ENCODE measurements at places on chromosomes 6 and 20.

DNA sequence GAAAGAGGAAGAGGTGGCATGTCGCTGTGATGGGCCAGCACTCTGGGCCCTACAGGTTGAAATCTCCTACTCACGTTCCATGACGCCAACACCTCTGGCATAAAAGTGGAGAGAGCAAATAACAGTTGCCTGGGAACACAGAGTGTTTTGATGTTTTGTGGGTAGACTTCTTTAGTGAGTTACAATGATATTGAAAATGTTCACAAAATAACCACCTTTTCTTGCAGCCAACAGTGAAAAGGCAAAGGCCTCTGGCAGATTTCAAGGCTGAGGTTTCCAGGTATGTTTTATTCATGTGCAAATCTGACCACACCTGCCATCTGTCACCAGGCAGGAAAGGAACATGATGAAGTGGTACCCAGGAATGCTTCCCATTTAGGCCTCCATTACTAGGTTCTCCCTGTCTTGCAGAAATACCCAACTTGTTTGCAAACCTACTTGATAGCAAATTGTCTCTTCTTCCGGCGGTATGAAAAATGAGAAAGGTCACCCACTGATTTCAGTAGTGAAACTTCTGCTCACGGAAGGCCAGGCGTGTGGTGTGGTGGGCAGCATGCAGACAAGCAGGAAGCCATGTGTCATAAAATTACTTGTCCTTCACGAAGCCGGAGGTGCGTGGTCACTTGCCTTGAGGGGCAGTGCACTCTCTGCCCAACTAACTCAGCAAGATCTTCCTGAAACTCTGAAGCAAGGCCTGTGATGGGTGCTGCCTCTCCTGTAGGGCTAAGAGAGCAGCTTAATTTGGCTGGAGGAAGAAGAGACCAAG, 299.1 kb upstream of the PRDM1 start:
- DNase-seq = no peak

- no peak for DNase-seq
Observed at GRCh38 chr20:37777012-37777950, 83.5 kb downstream of the CTNNBL1 start.

DNA sequence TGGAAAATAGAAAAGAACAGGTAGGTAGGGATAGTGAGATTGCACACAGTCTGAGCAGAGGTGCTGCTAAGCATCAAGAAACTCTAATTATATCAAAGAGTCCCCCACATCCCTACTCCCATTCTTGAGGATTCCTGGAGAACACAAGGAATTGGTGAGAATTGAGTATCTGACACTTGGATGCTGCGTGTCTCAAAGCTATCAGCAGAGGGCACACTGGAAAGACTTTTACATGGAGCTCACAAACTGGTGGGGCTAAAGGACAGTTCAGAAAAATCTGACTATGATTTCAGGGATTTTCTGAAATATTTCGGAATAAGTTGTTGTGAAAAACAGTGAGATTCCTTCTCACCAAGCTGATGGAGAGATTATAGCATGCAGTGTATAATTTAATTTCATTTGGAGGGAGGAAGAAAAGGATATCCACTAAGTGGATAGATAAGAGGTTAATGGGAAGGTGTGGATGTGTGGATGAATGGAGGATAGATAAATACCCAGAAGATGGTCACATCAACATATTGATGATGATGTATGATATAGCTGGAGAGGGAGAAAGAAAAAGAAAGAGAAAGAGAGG, 215.4 kb upstream of the DEFB112 start:
- no peak for DNase-seq

- DNase-seq = peak; percentile 17
Observed at GRCh38 chr20:17431621-17432364, 99.4 kb downstream of the BFSP1 start.

DNA sequence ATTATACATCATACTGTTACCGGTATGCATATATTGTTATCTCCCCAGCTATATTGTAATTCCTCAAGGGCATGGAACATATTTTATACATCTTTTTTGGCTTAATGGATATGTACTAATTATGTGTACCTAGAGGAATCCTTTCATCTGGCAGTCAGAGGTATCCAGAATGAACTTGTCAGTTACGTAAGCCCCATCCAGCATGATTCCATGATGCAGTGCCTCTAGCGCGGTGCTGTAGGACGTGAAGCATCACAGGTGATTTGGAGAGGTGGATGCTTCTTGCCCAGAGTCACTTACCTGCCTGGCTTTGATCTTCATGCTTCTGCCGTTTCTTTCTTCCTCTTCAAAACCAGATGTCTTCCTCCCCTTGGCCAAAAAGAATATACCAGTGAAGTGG, 159.1 kb downstream of the UST start:
- no peak for DNase-seq

DNA sequence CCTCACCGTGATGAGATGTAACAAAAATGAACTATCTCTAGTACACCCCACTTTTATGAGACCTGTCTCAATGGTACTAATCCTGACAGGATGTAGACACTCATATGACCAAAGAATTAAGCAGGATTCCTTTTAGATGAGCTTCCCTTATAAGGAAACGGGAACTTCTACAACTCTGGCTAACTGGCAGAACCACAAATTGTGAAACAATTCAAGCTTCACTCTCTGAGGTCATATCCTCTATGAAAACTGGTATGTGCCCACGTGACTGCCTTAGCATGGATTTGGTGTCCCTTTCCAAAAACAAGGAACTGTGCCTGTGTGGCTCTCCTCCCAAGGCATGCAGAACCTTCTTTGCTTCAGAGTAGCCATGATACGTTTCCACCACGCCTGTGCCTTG, 14.1 kb upstream of the CPNE5 start:
- DNase-seq = no peak

DNA sequence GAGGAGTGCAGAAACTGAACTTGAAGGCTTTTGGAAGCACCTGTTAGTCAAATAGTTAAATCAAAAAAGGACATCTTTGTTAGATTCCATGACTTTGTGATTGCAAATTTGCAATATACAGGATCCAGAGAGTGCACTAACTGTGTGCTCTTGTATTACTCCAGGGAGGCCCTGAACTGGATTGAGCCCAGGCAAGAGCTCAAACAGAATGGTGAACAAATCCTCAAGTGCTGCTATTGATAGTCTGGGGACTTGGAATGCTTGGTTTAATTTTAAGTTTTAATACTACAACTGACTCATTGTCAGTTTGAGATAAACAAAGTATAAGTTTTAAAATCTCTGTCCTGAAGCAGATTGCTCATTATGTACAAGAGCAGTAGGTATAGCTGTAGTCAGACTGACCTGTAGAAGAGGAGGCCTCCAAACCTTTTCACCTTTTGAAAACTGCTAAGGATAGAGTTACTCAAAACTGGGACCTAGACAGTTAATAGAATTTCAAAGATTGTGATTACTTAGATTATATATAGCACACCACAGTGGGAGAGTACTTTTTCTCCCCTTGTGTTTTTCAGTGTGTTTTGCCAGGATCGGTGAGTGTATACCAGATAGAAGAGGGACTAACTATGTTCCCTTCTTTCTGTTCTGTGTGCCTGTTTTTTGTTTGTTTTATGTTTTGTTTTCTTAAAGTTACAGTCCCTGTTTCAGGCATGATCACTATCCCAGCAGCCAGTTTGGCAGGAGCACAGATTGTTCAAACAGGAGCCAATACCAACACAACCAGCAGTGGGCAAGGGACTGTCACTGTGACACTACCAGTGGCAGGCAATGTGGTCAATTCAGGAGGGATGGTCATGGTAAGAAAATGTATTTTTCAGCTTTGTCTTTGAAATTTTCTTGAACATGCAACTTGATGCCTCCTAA, 18.3 kb downstream of the NFYA start:
- no peak for DNase-seq

All from cerebellar nuclear complex (tissue), 1 donor.